Stimulated activated CD8-positive, alpha-beta memory T cell treated with anti-CD3 and anti-CD28 coated beads, Interleukin-4, amount 100 ng/mL, for 4 hours (primary cell): ENCODE measurements at places on chromosomes 13 and 19.

GRCh38 chr19:10001899-10002298 is 8.4 kb downstream of the COL5A3 start:
- DNase-seq = no peak

- no peak for DNase-seq
These were observed 75.0 kb upstream of the OXGR1 start for GRCh38 chr13:97069050-97069815.

GRCh38 chr19:19459073-19459472 is 53.6 kb downstream of the GATAD2A start:
- DNase-seq = no peak

GRCh38 chr19:17338433-17339078 is 1.2 kb downstream of the GTPBP3 start:
- no peak for DNase-seq

GRCh38 chr19:2732157-2732725 is 7.6 kb downstream of the SLC39A3 start:
- DNase-seq = no peak

GRCh38 chr19:55766466-55766865 is 2.5 kb upstream of the RFPL4AL1 start:
- DNase-seq = no peak

GRCh38 chr13:65719831-65720230 is 1510.3 kb downstream of the PCDH9 start:
- DNase-seq = no peak

DNA sequence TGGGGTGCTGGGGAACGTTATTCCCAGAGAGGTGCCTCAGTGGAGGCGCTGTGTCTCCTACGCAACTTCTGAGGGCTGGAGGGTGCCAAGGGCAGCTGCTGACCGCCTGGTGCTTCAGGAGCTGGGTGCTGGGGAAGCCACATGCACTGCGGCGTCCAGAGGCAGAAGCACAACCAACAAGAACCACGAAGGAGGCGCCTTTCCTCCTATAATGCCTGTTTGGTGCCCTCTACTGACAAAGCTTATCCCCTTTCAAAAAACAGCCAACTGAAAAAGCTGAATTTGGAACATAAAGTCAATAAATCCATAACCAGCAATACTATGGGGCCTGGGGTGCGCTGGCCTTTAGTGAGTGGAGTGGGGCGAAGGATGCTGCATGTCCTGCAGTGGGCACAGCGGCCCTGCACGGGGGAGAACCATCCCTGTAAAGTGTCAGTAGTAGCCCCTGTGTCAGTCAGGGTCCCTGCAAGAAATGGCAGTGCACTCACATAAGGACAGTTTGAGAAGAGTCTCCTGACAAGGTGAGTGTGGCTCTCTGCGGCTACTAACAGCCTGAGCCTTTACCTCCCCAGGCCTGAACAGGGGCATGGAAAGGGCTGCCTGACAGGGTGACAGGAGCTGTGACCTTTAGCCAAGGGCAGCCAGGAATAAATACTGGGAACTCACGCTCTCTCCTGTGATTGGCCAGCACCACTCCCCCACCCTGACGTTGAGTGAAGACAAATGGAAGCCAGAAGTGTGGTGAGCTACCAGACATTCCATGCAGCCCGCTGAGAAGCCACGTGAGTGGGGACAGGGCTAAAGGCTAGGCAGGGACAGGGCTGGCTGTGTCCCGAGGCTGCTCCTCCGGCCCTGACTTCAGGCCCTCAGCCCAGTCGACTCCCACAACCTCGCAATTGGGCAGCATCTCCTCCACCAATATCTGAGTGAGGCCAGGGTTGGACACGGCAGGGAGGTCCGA is 4.5 kb upstream of the B3GNT8 start:
- no peak for DNase-seq
